Tongue (tissue), 3 donors: ENCODE measurements at places on chromosomes 2 and 18. TPM values are rescaled to one million over a fixed set of nuclear protein-coding genes. Genes with fewer than 3 reads are reported as not detected.
A peak's percentile ranks its signal among the peaks of the same experiment; 100 is the strongest.

The EDAR gene
- 0.31 TPM for total RNA-seq

GRCh38 chr2:114022360-114023085 lies 132.6 kb downstream of the ACTR3 start:
- no peak for DNase-seq

The CCDC68 gene
- total RNA-seq, result 5.0 TPM

- DNase-seq, result no peak
These were observed 73.8 kb downstream of the APOB start for GRCh38 chr2:20970068-20970467.

DNA sequence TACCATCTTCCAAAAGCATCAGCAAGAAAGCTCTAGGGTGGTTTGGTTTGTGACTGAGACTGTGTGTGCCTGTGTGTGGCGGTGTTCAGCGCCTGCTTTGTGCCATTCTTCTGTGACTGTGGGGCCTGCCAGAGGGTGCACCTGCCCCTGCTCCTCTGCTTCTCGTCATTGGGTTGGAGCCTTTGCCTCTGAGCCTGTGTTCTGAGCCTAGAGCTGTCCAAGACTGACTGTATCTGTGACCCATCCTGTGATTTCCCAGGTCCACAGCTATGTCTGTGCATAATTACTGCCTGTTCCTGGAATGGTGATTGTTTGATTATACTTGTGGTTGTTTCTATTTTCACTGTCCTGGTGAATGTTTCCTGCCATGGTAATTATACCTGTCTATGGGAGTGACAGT lies 57.1 kb upstream of the KLHL29 start:
- peak; percentile 52 for DNase-seq

The SYT4 gene
- 1.2 TPM for total RNA-seq
